Osteoblast (primary cell): ENCODE measurements at places on chromosomes 1 and 21.

DNA sequence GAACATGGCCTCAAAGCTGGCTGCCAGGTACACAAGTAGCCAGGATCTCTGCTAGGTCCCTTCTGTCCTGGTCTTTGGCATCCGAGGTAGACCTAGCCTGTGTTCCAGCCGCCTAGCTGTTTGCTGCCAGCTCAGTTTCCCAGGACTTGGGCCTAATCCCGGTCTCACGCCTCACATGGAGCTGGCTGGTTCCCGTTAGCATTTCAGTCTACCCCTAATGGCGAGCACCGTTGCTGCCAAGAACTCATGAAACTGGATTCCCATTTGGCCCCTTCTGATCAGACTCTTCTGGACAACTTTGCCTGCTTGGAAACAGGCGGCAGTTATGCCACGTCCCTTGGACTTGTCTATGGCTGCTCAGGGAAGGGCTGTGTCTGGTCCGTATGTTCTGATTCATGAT is 26.2 kb upstream of the HHAT start:
- no peak for DNase-seq

- no peak for DNase-seq
Observed at GRCh38 chr1:107920999-107921398, 44.0 kb downstream of the VAV3 start.

- no peak for DNase-seq
Observed at GRCh38 chr1:242240077-242240476, 241.2 kb upstream of the MAP1LC3C start.

DNA sequence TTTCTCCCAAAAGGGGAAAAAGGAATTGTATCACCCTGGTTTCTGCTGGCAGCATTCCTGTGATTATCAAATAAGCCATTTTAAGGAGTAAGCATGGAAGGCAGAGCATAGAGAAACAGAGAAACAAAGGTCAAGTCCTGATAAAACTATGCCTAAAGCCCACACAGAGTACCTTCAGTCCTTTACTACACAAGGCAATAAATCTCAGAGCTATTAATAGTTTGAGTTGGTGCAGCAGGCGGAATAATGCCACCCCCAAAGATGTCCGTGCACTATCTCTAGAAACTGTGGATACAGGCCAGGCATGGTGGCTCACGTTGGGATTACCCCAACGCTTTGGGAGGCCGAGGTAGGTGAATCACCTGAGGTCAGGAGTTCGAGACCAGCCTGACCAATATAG is 58.1 kb upstream of the ZBTB40 start:
- no peak for DNase-seq

- no peak for DNase-seq
Observed at GRCh38 chr1:214402613-214403083, 121.7 kb downstream of the SMYD2 start.

- peak; percentile 96 for DNase-seq
Observed at GRCh38 chr1:17586172-17586964, 46.9 kb downstream of the ARHGEF10L start.

DNA sequence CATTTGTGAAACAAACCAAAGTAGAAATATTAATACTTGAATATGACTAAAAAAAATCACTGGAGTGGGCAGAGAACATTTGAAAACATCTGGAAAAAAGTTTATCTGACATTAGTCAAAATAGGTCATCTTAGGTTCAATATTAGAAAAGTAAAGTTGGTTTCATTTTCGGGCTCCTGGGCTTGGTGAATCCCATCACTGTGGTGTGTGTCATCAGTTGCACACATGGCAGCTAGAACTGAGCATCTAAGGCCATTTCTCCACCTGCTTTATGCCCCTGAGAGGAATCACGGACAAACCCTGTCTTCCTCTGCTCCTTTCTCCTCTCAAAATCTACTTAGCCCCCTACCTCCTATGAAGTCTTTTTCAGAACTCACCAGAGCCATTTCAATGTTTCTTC is 5.4 kb downstream of the HSD11B1 start:
- DNase-seq, result no peak

DNA sequence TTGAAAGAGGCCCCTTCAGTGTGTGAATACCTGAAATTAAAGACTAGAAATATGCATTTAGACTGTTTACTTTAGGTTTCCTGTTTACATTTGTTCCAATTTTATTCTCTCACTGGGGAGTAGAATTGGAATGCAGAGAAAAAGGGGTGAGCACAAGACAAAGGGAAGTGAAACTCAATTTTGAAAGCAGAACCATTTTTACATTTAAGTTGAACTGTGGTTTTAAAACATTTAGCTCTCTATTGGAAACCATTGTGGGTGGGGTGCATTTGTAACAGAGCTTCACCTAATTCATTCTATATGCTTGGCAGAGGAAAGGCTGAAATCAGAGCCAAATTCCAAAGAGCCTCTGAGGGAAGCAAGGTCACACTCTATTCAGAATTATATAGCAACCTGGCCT is 235.3 kb upstream of the C1orf105 start:
- DNase-seq, result no peak

GRCh38 chr1:240591078-240591477 is 20.9 kb downstream of the GREM2 start:
- no peak for DNase-seq

GRCh38 chr1:211610779-211611556 is 32.0 kb upstream of the SLC30A1 start:
- DNase-seq, result no peak

GRCh38 chr1:3319874-3320245 is 134.6 kb upstream of the ARHGEF16 start:
- DNase-seq, result peak; percentile 93

DNA sequence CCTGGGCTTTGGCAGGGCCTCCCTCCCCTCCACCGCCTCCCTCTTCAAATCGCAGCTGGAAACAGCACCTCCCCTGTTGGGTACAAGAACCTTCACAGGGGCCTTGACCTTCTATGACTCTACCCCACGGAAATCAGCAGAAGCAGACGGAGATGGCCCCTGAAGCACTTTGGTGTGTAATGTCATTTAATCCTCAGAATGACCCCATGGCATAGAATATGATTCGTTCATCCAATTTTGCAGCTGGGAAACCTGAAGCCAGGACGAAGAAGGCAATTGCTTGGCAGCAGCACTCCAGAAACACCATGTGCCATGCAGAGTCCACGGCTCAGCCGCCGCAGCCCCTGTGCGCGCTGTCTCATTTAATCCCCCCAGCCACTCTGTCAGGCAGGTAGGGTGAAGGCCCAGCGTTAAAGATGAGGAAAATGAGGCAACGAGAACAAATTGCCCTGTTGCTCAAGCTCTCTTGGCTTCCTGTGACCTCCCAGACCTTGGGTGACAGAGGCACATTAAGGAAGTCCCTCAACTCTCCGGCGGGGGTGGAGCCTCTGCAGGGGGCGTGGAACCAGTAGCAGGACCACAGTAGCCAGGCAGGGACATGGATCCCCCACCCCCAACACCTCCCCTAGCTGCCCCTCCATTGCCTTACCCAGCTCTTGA is 25.8 kb upstream of the LAPTM5 start:
- peak; percentile 55 for DNase-seq

GRCh38 chr1:166090244-166090643 is 76.6 kb downstream of the FAM78B start:
- no peak for DNase-seq

- peak; percentile 88 for DNase-seq
Observed at GRCh38 chr1:52552505-52553361, at the start of gene TUT4. TUT4 (minus strand) TSS chr1:52553092; CDS start chr1:52526280, 26,812 bp downstream.

- no peak for DNase-seq
Observed at GRCh38 chr1:61708953-61709907, 15.7 kb downstream of the TM2D1 start.

DNA sequence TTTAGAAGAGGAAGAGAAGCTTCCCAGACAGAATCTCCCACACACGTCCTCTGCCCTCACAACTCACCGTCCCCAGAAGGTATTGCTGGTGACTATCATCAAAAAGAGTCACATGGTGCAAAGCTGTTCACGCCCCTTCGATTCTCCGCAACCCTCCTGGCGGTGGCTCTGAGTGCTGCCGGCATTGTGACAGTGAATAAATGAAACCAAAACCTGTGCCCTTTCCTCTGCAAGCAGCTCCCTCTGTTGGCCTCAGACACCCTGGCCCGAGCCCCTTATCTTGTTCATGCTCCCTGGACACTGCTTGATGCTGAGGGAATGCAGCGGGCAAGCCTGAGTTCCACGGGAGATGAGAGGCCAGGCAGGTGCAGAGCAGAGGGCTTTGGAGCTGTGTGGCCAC is 510.3 kb downstream of the NPHP4 start:
- no peak for DNase-seq

DNA sequence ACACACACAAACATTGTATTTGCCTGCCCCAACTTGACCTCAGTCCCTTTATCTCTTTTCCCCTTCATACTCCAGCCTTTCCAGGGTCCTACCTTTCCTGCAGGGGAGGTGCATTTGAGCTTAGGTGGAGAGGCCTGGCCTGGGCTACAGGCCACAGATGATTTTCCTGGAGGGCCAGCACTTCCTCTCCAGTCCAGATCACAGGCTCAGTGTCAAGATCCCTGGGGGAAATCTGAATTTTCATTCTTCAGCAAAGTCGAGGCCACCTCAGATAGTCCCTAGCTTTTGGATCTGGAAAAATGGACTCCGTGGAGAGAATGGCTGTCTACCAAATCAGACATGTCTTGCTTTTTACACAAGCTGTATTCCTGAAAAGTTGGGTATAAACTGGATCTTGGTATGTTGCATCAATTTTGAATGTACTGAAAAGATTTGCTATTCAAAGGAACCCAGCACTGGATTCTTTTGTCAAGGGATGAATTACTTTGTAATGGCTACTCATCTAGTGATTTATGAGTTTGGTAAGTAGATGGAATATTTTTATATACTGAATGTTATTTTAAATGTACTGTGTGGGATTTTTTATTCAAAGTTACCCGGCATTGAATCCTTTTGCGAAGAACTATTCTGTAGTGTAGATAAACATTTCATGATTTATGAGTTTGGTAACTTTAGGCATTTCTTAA is 78.7 kb downstream of the DDR2 start:
- peak; percentile 37 for DNase-seq

DNA sequence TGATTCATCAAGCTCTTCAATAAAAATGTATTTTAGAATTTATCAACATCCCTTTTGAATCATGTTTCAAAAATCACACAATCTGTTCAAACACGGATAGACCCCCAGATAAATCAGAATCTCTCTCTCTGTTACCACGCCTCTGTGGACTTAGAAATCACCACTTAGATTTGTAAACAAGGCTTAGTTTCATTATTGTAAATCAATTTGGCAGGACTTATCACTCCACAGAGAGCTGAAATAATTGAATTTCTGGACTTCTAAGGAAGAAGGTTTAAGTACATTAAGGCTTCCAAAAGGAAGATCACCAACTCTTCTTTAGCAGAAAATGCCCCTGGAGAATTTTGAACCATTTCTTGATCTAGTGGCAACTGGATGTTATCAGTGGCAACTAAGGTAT is 100.4 kb downstream of the APP start:
- no peak for DNase-seq

DNA sequence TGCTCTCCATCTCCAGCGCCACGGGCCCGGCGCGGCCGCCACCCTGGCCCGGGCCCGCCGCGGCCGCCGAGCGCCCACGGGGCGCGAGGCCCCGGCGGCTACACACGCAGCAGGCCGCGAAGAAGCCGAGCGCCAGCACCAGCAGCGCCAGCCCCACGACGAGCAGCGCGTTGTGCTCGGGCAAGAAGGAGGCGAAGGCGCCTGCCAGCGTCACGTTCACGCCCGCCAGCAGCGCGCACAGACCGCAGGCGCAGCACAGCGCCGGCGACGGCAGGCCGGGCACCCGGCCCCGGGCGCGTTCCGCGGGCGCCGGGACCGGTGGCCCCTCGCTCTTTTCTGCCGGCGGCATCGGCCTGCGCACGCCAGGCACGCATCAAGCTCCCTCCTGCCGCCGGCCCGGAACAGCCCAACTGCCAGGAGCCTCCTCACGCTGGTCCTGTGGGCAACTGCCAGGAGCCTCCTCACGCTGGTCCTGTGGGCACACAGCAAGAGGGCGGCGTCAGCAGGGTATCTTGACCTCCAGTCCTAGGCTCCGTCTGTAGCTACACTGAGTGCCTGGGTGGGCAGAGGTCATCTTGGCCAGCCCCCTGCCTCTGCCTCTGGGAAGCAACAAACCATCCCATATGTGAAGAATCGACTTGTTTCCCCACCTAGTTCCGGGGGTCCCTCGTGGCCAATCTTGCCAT is 18.1 kb downstream of the KNCN start:
- no peak for DNase-seq

- DNase-seq, result no peak
Observed at GRCh38 chr1:178847396-178847849, 23.5 kb downstream of the ANGPTL1 start.

GRCh38 chr1:165842023-165842670 is 14.7 kb downstream of the UCK2 start:
- no peak for DNase-seq

DNA sequence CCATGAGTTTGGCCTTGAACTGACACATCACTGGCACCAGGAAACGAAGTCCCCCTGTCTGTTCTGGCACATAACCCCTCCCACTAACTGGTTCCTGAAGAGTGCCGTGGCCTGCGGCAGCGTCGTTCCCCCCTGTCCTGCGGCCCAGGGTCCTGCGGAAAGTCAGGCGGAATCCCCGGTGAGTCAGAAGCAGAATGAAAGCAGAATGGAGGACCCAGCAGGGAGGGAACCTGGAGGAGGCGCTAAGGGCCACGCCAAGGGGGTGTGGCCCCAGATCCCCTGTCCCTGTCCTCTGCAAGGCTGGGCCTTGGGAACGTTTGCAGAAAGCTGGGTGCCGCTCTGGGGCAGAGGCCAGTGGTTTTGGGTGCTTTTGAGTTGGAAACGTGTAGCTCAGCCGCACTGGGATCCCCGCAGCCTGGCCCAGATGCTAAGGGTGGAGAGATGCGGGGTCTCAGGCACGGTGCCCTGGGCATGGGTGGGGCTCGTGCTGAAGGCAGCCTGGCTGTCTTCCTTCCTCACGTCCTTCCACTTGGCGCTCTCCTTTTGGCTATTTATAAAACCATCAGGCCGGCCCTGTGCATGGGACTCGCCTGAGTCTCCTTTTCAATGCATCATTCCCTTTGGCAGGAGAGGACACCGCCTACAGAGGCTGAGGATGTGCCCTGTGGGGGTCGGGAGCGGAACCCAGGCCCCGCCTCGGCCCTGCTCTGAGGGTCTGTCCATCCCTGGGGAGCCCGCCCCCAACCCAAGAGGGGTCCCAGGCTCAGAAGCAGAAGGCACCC is 36.2 kb downstream of the TP73 start:
- no peak for DNase-seq

GRCh38 chr1:240998024-240998423 is 359.0 kb downstream of the RGS7 start:
- peak; percentile 68 for DNase-seq

- DNase-seq, result no peak
Observed at GRCh38 chr1:22782406-22782805, 71.8 kb downstream of the EPHB2 start.

GRCh38 chr1:151581451-151581850 is 30.4 kb upstream of the SNX27 start:
- no peak for DNase-seq
